ENCODE measurements at places on chromosomes 7 and 10. TPM values are rescaled to one million over a fixed set of nuclear protein-coding genes. Genes with fewer than 3 reads are reported as not detected.

The TMEM72 gene
- not detected for total RNA-seq

The CALCR gene
- total RNA-seq = not detected

The ATG9B gene
- 0.28 TPM for total RNA-seq

The CTAGE15 gene
- total RNA-seq = not detected

The MUC12 gene
- not detected for total RNA-seq

- DNase-seq = no peak
Observed at GRCh38 chr7:54814401-54814800, 55.4 kb upstream of the SEC61G start.

DNA sequence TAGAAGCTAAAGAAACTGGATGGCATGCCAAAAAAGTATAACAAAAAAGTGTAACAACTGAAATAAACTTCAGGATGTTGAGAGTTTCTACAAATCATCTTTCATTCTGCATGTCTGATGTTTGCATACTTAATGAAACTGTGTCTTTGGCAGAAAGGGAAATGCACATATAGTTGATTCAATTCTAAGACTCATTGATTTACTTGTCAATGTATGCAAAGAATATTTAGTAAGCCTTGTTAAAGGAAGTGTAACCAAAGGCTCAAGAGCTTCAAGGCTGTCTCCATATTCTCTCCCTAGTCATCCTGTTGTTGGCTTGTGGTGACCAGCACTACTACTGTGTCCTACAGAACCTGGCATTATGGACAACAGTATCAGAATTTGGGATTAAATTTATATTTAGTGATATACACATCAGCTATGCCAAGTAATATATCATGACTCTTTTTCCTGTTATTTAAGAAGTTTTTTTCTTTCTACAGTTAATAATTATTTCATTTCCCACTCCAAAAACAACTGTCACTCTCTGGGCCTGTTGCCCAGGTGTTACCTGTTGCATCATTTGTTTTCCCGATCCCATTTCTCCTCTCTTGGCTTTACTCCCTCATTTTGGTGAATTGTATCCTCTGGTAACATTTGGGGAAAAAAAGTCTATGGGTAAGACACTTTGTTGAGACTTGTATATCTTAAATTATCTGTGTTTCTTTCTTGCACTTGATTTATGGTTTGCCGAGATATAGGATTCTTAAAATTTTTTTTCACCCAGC lies 226.6 kb upstream of the BMPER start:
- DNase-seq = no peak

- peak; percentile 74 for DNase-seq
Observed at GRCh38 chr10:6416892-6417512, 163.1 kb downstream of the PRKCQ start.

GRCh38 chr7:16660702-16661464 lies 14.9 kb downstream of the BZW2 start:
- peak; percentile 70 for DNase-seq

DNA sequence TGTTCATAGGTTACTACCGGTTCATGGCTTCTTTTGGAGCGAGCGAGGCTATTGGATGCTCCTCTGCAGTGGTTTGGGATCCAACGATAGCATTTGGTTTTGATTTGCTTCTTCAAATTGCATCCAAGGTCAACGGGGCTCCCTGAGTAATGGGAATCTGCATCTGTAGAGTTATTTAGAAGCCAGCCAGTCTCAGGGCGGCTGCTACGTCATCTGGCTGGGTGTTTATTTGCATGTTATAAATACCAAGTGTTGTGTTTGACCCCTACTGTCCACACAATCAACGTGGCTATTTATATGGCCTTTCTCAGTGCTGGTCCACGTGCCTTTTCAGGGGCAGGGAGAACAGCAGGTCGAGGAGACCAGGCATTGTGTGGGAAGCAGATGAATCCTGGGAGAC lies 137.7 kb downstream of the PRPF18 start:
- no peak for DNase-seq

DNA sequence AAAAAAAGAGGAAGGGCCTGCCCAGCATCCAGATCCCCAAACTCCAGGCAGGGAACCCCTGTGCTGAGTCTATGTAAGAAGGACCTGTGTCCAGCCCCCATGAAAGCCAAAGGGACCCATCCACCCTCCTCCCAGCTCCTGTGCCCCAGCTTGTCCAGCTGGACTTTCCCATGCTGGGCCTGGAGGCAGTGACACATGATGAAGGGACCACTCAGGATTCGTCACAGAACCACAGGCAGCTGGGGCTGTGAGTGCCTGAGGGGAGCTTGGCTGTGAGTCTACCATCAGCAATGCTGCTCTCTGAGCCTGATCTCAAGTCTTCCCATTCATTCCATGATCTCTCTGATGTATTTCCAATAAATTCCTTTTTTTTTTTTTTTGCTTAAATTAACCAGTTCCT lies 36.2 kb upstream of the MNX1 start:
- no peak for DNase-seq

GRCh38 chr7:100887516-100888290 lies 1.8 kb downstream of the UFSP1 start:
- peak; percentile 51 for DNase-seq

DNA sequence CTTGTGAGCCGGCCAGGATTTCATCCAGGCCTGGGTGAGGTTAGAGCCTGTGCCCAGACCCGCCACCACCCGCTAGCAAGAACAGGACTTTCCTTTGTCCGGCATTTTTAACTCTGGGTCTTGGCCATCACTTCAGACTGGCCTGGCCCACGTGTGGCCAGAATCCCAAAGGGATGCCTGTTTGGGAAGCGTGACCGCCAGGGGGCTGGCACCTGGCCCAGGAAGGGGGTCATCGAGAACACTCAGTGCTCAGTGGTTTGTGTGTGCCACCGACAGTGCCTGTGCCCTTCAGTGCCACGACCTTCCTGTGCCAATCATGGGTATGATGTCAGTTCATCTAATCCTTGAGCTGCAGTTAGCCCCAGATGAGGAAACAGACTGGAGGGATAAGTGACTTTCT lies 85.0 kb downstream of the ZMIZ1 start:
- DNase-seq = no peak

GRCh38 chr10:43212043-43212721 lies 54.7 kb downstream of the RASGEF1A start:
- no peak for DNase-seq
